ENCODE measurements at places on chromosomes 6 and 20. TPM values are rescaled to one million over a fixed set of nuclear protein-coding genes. Genes with fewer than 3 reads are reported as not detected.

GRCh38 chr6:70134542-70134941 is 168.3 kb downstream of the COL9A1 start:
- DNase-seq: no peak

- no peak for DNase-seq
Measured at GRCh38 chr6:127690092-127690491, 113.1 kb downstream of the C6orf58 start.

DNA sequence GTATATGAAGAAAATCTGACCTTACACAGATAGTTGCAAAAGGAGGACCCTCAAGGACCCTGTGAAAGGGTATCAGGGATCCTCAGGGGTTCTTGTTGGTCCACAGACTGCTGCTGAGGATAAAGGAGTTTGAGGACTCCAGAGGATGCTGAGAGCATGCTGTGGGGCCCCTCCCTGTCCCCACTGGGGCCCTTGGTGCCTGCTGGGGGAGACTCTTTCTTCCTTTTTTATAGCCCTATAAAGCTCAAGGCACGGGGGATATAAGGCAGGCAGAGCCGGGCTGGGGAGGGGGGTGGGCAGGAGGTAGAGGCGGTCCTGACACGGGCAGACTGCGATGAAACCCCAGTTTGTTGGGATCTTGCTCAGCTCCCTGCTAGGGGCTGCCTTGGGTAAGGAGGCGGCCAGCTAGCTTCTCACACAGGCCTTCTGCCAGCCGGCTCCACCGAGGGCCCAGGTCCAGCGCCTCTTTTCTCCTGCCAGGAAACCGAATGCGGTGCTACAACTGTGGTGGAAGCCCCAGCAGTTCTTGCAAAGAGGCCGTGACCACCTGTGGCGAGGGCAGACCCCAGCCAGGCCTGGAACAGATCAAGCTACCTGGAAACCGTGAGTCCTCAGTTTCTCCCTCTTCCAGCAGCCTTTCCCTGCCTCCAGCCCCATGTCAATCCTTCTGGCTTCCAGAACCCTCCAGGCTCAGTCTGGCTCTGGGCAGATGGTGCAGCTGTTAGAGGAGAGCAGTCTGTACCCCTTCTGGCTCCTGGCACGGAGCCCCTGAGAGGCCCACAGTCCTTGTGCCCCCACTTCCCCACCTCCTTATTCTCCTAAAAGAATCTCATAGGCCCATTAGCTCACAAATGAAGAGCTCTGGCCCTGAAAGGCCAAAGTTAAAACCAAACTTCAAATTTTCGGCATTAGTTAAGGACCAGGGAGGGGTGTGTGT is at the start of gene LY6G6D:
LY6G6D (plus strand) TSS at position 327 of the 937 bp plus-strand sequence; CDS start at position 335, 8 bp downstream.
- DNase-seq: no peak

DNA sequence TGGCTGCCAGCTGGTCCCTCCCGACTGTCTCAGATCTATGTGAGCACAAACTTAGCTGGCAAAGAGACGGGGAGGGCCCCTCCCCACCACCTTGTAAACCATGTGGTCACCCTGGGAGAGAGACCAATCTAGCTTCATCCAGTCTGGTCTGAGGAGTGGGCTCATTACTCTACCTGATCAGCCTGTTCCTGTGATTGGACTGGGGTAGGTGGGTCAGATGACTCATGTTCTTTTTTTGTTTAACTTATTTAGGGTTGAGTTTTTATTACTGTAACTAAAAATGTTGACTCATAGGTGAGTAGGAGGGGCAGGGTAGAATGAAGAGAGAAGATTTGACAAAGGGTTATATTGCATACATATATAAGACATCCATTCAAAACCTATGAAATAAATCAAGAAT is 4.7 kb downstream of the GSTA4 start:
- no peak for DNase-seq

Gene C2
- 25.0 TPM for total RNA-seq

Gene RNGTT
- 13.2 TPM for total RNA-seq

DNA sequence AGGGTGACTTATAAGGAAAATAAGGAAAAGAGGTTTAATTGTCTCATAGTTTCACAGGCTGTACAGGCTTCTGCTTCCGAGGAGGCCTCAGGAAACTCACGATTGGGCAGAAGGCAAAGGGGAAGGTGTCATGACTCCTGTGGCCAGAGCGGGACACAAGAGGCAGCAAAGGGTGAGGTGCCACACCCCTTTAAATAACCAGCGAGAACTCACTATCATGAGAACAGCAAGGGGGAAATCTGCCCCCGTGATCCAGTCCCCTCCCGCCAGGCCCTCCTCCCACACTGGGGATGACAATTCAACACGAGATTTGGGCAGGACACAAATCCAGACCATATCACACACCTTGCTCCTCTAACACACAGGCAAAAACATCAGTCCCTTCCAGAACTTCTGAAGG is 254.0 kb downstream of the DLL1 start:
- DNase-seq: peak; percentile 21

GRCh38 chr20:47355489-47356219 is 845 bp downstream of the ZMYND8 start:
- no peak for DNase-seq

Gene ADGRG6
- 57.4 TPM for total RNA-seq

- no peak for DNase-seq
Measured at GRCh38 chr6:44049163-44049988, 77.9 kb downstream of the MRPL14 start.

DNA sequence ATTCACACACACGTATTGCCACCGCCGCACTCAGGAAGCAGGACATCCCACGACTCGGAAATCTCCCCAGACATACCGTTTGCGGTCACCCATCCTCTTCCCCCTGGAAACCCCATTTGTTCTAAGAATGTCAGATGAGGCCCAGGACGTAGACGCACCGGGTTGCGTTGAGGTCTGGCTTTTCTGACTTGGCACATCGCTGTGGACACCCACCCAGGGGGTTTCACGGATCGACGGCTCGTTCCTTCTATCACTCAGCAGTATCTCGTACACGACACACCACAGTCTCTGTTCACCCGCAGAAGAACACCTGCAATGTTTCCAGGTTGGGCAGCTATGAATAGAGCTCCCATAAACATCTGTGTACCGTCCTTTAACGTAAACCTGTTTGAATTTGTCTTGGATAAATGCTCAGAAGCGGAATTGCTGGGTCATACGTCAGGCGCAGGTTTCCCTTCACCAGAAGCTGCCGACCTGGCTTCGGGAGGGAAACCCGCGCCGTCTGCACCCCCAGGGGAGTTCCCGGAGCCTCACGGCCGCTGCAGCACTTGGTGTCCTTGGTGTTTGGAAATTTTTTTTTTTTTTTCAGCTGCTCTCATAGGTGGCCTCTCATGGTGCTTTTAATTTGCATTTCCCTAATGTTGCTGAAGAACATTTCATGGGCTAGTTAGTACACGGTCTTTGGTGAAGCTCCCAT is 9.3 kb upstream of the EEF1A2 start:
- no peak for DNase-seq

Gene LINC00237
- not detected for total RNA-seq

DNA sequence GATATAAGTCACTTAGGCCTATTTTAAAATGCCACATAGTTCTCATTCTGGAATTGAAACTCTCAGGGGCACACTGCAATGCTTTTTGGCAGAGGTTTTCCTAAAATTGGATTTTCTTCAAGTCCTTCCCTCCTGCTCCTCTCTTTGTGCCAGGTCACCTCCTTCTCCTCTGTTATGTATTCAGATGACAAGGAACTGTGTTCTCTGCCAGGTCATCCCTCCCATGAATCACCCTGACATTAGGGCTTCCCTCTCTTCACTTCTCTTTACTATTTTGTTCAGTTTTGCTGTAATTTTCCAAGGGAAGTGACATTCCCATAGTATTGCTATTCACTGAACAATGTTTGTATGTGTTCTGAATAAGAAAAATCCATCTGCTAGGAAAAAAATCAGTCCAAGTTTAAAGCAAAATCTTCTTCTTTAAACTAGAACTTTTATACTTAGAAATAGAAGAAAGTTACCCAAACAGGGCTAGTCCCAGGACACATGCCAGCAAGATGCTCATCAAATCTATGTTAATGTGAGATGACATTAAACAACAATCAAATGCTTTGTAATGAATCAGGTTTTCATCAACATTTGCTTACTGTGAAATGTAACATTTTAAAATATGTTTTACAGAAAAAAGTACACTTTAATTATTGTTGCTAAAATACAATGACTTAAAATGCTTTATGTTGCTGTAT is 461.1 kb downstream of the MMUT start:
- DNase-seq: no peak

- DNase-seq: no peak
Measured at GRCh38 chr20:17848249-17849048, 120.1 kb downstream of the SNX5 start.

- no peak for DNase-seq
Measured at GRCh38 chr6:47525330-47526057, 47.9 kb downstream of the CD2AP start.

DNA sequence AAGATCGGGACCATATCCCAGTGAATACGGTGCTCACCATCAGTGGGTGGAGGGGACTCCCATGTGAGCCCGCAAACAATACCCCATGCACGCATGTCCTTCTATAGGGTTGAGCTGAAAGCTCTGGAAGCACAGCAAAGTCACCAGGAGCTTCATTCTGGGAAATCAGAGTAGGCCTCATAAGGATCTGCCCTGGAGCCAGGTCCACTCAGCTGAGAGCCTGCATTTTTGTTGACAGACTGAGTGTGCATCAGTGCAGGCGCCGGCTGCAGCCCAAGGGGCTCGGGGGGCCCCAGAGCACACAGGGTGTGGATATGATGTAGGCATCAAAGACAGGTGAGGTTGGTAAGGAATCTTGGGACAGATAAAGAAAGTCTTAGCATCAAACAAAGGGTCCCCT is 79.8 kb upstream of the CD93 start:
- no peak for DNase-seq

Gene CD109
- 14.8 TPM for total RNA-seq

Data from sciatic nerve (tissue), 2 donors.